ENCODE measurements at places on chromosomes 16 and 17.

DNA sequence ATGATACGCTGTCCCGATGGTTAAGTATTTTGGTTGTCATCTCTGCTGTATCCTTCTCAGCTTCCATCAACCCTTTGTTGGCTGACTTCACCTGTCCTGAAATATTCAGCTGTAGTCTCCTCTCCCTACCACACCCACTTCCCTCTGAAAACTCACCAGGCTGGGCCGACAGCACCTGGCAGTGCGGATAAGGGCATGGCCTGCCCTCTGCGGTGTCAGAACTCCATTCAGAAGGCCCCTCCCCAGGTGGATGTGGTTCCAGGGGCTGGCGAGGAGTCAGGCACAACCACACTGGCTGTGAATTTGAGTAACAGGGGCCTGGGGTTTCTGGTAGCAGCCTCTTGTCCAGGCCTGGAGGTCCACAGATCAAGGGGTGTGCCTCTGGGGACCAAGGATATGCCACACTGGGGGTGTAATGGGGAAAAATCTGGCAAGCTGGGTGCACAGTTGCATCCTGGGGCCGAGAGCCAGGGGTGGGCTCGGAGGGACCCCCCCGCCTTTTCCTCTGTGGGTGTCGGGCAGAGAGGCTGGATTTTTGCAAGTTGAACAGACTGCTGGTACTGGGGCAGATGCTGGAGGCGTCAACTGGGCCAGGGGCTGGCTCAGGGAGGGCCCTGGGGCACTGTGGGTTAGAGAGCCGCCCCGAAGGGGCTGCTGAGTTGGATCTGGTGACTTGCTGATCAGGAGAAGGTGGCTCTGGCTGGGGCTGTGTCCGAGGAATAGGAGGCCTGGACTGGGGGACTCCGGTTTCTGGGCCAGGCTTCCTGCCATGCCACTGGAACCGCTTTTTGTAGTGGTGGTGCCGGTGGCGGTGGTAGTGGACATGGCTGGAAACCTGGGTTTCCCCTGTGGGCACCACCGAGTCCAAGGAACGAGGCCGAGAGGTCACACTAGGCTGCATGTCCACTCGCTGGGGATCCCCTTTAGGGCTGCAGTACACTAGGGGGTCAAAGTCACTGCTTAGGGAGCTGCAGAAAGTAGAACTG, 5.6 kb upstream of the SUPT4H1 start:
- DNase-seq: no peak

GRCh38 chr16:55297910-55298479, 26.0 kb upstream of the IRX6 start:
- no peak for DNase-seq

- no peak for DNase-seq
These were observed 77.9 kb upstream of the TOX3 start for GRCh38 chr16:52624891-52625290.

- DNase-seq: no peak
These were observed 167.5 kb downstream of the PRKCA start for GRCh38 chr17:66469890-66470289.

GRCh38 chr16:85435286-85435685, 177.8 kb upstream of the GSE1 start:
- no peak for DNase-seq

- DNase-seq: no peak
These were observed 88.2 kb upstream of the CORO6 start for GRCh38 chr17:29710891-29711418.

DNA sequence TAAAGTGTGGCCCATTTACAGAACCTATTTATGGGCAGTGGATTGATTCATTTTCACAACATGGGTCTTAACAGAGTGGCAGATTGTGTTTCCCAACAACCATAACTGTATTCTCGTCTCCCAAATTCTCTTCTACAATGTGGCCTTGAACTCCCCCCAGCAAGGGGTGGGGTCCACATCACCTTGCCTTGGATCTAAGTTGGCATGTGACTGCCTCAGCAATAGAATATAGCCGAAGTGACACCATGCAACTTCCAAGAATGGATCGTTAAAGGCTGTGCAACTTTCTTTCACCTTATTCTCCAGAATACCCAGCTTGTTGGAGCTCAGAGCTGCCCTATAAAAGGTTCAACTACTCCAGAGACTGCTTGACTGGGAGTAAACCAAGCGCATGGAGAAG, 72.0 kb upstream of the CDH5 start:
- no peak for DNase-seq

GRCh38 chr16:69443927-69444631, 19.7 kb downstream of the CYB5B start:
- DNase-seq: no peak

- DNase-seq: no peak
These were observed 3.2 kb downstream of the ACSF3 start for GRCh38 chr16:89096768-89097391.

DNA sequence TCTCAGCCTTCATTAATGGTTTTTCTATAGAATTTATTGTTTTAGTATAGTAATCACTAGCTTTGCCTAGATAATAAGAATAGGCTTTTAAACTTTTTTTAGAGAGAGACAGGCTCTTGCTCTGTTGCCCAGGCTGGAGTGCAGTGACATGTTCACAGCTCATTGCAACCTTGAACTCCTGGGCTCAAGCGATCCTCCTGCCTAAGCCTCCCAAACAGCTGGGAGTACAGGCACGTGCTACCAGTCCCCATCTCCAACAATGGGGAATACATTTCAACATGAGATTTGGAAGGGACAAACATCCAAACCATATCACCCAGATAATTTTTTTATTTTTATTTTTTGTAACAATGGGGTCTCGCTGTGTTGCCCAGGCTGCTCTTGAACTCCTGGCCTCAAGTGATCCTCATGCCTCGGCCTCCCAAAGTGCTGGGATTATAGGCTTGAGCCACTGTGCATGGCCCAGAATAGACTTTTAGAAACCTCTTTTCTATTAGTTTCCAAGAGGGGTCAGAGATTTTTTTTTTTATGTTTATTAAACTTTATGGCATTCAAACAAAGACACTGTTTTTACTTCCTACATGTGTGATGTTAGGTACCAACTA, 7.3 kb downstream of the NACA2 start:
- no peak for DNase-seq

- no peak for DNase-seq
These were observed 13.7 kb upstream of the BCO1 start for GRCh38 chr16:81224824-81225223.

DNA sequence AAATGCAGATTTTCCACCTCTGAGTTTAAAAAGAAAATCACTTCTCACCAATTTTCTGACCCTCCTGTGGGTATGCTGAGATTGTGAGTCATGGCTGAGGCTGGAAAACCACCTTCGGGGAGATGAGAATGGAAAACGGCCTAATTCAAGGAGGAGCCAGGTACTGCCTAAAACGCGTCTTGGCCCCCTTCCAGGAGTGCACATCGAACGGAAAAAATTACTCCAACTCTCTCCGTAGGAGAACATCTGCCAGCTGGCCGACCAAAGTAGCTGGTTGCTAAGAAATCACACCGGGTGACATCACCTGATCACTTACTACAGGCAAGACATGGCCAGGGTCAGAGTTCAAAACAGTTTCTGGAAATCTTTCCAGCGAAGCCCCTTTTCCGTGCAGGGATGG, 107.6 kb downstream of the ZNF423 start:
- peak; percentile 67 for DNase-seq

DNA sequence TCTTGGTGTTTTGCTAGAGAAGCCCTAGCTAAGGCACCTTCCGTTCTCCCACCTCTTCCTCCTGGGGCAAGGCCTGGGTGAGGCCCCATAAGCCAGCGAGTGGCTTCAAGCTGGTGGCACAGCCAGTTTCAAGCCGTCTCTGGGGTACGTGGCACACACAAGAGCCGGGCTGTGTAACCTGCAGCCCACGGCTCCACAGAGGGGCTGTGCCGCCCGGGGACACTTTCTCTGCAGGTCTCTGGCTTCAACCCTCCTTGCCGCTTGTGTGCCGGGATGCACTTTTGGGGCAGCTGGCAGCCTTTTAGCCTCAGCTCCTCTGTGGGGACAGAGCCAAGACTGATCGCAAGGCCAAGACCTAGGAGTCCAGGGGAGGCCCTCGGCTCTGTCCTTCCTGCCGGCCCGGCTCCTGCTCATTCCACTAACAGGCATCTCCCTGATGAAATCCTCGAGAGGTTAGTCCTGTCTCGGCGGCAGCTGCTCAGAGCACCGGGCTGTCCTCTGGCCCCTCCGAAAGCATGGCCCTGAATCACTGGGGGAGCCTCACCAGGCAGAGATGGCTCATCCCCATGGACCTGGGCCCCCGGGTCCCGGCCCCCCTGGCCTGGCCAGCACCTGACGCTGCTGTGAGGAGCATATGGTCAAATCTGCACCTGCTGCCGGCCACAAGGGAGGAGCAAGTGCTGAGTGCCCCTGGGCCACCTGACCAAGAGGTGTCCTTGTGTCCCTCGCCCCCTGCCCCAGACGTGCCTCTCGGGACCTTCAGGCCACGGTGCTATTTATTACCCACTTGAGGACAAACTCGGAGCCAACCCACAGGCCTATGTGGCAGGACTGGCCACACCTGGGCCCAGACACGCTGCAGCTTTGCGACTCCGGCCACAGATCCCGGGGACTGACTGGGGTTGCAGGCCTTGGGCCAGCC, 98.5 kb downstream of the METRNL start:
- DNase-seq: no peak

- no peak for DNase-seq
These were observed 33.7 kb downstream of the ADCY9 start for GRCh38 chr16:4082474-4083044.

- DNase-seq: no peak
These were observed 35.8 kb downstream of the METRNL start for GRCh38 chr17:83115202-83115651.

DNA sequence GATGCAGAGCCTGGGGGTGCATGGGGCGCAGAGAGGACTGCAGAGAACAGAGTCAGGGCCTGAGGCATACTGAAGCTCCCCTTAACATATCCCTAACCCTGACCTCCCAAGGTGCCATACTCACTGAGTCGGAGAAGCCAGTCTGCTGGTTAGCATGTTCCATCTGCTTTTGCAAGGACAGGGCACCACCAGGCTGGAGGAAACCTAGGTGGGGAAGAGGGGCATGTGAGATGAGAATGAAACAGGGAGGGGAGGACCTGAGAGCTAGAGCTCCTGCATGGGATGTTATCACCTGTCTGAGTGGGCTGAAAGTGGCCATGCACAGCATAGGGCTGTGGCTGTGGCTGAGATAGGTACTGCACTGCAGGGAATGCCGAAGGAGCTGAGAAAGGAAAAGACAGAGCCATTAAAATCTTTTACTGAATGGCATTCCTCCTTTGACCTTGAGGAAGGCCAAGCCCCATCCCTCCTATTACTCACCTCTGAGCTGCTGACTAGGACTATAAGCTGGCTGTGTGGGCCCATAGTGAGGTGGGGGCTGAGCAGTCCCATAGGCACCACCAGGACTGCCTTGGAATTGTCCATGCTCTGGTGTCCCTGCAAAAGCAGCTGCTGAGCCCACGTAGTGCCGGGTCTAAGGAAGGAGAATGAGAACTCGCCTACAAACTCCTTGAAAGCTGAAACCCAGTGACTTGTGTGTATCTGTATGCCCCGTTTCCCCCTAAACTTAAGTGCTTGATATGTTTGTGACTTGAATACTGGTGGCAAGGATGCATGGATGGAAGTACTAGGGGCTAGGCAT, 1.9 kb downstream of the GPS2 start:
- no peak for DNase-seq

- peak; percentile 24 for DNase-seq
These were observed 32.9 kb downstream of the CPSF4L start for GRCh38 chr17:73228748-73229236.
